ENCODE measurements at places on chromosomes 2 and 18.

DNA sequence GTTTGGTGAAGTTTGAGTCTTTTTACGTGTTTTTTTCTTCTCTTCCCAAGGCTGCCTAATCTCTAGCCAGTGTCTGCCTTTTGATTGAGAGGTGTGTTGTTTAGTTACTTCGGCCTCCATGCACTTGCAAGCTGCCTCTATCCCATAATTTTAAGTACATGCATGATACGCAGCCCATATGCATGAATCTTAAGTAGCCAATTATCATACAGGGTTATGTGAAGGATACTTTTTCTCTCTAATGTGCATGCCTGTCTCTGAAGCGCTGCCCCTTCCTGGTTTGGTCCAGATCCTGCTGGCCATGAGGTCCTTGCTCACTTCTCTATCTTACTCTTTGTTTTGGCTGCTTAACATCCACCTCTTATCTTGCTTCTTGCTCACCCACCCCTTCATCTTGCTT lies 73.9 kb upstream of the PID1 start:
- H3K36me3 ChIP-seq = no peaks in the 10 kb centered on the region
- no peaks in the 10 kb centered on the region for H3K4me1 ChIP-seq
- H3K4me3 ChIP-seq = no peak overlapping the region
- no peak for DNase-seq

GRCh38 chr2:56465491-56465890 lies 281.7 kb downstream of the CCDC85A start:
- H3K36me3 ChIP-seq = no peaks in the 10 kb centered on the region
- no peaks in the 10 kb centered on the region for H3K27me3 ChIP-seq
- no peak for DNase-seq

DNA sequence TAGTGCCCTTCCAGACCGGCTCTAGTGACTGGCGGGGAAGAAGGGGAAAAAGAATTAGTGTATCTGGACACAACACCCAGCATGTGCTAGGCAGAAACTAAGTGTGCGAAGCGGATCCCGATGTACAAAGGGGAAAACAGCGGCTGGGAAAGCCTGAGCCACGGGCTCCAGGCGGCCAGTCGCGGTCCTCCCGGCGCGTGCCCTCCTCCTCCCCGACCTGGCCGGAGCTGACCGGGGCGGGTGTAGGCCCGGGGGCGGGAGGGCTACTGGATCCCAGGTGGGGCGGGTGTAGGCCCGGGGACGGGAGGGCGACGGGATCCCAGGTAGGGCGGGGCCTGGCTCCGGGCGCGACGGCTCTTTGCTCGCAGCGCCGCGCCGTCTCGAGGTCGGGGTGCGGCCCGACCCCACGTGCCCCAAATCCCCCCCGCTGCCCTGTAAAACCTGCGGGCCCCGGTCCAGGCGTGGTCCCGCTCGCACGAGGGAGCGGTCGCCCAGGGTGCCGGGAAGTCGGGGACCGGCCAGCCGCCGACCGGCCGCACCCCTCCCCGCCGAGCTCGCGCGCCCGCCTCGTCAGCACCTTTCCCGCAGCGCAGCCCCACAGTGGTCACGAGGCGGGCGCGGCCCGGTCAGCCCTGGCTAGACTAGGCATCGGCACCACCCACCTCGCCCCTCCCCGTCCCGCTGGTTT lies 48.8 kb downstream of the C2orf42 start:
- peak; percentile 97 for DNase-seq
- peaks cover 20% of the 10 kb centered on the region for H3K4me1 ChIP-seq
- no peaks in the 10 kb centered on the region for H3K27me3 ChIP-seq

- H3K4me1 ChIP-seq = peaks cover 5% of the 10 kb centered on the region
- H3K27me3 ChIP-seq = no peaks in the 10 kb centered on the region
- H3K27ac ChIP-seq = no peak overlapping the region
- H3K4me3 ChIP-seq = peak overlapping the region; percentile 1
- H3K36me3 ChIP-seq = no peaks in the 10 kb centered on the region
- peak; percentile 57 for DNase-seq
Measured at GRCh38 chr2:136764452-136765255, 691 bp upstream of the THSD7B start.

DNA sequence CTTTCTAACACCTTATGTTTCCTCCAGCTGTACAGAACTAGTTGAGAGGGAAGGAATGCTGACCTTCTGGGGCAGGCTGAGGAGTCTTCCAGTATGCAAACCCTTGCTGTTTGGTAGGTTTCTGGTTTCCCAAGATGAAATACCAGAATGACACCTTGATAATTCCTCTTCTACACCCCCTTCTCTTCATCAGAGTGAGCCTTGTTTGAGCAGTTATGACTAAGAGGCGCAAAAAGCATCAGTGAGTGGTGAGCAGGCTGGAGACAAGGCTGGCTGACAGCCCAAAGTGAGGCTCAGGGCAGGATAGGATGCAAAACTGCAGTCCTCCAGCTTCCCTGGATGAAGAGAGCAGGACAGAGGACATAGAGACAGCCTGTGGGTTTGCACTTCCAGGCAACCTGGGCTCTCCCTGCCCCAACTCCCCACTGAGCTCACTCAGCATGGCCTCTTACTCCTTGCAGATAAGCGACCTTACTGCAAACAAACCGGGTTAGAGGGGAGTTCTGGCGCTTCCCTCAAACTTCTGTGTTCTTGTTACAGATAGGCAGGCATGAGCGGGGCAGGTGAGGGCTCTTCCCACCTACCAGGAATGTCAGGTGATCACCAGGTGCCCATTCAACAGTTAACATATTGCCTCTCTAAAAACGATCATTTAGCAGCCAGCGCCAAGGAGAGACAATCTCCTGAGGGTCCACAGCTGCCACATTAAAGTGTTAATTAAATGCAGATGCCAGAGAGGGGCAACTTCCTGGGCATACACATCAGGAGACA lies 5.4 kb downstream of the MPPE1 start:
- H3K4me3 ChIP-seq = no peak overlapping the region
- no peaks in the 10 kb centered on the region for H3K36me3 ChIP-seq
- no peak for DNase-seq
- H3K4me1 ChIP-seq = peaks cover 12% of the 10 kb centered on the region

GRCh38 chr2:30713698-30714097 lies 93.5 kb downstream of the CAPN13 start:
- H3K27me3 ChIP-seq = no peaks in the 10 kb centered on the region
- H3K4me1 ChIP-seq = no peaks in the 10 kb centered on the region
- H3K36me3 ChIP-seq = no peaks in the 10 kb centered on the region

DNA sequence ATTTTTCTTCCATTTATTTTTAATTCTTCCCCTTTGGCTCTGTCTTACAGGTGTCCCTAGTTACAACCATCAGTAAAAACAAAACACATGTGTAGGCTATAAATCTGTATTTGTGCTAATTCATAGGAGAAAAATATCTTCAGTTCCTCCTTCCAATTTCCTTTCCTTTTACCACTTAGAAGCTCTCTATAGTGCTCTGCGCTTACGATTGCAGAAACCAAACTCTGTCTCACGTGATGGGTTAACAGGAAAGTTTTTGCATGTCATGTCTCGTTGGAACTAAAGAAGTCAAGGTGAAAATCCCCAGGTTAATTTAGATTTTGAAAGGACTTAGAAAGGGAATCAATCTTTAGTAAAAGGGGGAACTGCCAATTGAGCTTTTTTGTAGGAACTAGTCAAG lies 1390.5 kb upstream of the ZEB2 start:
- H3K4me3 ChIP-seq = no peak overlapping the region
- H3K27me3 ChIP-seq = no peaks in the 10 kb centered on the region
- DNase-seq = no peak

GRCh38 chr18:21853775-21854552 lies 113.4 kb downstream of the MIB1 start:
- no peaks in the 10 kb centered on the region for H3K27me3 ChIP-seq
- no peaks in the 10 kb centered on the region for H3K36me3 ChIP-seq
- H3K27ac ChIP-seq = no peak overlapping the region

DNA sequence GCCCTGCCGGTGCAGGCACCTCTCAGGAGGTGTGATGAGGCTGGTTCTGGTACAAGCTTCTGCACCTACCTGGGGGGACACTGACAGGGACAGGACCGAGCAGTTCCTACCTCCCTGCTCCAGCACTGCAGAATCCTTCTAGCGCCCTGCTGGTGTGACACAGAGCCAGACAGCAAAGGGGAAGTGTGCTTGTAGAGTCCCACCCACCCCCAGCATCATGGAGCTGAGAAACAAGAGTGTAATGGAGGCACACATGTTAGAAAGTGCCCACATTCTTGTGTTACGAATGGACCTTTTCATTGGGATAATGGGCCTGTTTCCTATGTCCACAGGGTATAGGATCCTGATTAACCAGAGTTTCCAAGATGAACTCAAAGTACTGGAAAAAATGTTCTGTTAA lies 38.3 kb downstream of the OXER1 start:
- no peak overlapping the region for H3K27ac ChIP-seq
- no peaks in the 10 kb centered on the region for H3K4me1 ChIP-seq
- no peaks in the 10 kb centered on the region for H3K27me3 ChIP-seq
- H3K36me3 ChIP-seq = no peaks in the 10 kb centered on the region

Data from pancreas (tissue), 10 donors.